Pons (tissue), 1 donor: ENCODE measurements at places on chromosomes 7 and 10.

DNA sequence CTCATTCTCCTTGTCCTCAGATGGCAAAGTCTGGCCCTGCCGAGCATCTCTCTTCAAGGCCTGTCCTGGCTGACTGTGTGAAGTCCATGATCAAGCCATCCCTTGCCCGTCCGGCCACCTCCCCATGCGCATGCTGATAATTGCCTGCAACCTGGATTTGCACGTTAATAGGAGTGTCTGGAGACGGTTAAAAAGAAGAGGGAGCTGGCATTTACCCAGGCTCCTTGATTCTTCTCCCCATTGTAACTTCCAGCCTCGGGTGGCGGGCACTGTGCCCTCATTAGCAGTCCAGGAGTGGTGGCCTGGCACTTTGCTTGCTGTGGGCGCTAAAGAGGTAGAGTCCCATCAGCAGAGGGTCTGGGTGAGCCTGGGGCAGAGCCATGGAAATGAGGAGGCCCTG is 157.4 kb downstream of the C10orf105 start:
- DNase-seq, result no peak

DNA sequence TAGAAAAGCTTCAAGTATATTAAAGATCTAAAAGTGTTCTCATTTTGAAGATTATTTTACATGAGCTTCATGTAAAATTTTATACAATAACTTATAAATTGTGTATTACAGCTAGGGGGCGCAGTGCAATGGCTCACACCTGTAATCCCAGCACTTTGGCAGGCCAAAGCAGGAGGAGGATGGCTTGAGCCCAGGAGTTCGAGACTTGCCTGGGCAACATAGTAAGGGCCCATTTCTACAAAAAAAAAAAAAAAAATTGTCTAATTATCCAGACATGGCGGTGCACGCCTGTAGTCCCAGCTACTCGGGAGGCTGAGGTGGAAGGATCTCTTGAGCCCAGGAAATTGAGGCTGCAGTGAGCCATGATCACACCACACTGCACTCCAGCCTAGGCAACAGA is 16.6 kb downstream of the ACBD5 start:
- no peak for DNase-seq

- DNase-seq, result no peak
These were observed 1.7 kb downstream of the SHTN1 start for GRCh38 chr10:117003336-117003735.

DNA sequence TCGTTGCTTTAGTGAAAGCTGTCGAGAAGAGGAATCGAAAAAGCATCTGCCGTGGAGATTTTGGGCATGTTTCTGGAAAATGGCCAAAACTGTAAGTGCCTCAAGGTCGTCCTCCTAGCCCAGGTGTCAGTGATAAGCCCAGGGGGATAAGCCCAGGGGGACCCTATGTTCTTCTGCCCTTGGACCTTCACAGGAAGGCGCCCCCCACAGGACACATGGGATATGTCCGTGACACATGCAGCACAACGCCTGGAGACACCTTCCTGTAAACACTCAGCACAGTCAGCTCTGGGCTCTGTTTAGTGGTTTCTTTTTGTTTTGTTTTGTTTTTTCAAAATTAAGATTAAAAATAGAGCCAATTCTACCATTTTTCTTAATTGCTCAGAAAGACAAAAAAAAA is 272.7 kb downstream of the KLF6 start:
- DNase-seq, result no peak

DNA sequence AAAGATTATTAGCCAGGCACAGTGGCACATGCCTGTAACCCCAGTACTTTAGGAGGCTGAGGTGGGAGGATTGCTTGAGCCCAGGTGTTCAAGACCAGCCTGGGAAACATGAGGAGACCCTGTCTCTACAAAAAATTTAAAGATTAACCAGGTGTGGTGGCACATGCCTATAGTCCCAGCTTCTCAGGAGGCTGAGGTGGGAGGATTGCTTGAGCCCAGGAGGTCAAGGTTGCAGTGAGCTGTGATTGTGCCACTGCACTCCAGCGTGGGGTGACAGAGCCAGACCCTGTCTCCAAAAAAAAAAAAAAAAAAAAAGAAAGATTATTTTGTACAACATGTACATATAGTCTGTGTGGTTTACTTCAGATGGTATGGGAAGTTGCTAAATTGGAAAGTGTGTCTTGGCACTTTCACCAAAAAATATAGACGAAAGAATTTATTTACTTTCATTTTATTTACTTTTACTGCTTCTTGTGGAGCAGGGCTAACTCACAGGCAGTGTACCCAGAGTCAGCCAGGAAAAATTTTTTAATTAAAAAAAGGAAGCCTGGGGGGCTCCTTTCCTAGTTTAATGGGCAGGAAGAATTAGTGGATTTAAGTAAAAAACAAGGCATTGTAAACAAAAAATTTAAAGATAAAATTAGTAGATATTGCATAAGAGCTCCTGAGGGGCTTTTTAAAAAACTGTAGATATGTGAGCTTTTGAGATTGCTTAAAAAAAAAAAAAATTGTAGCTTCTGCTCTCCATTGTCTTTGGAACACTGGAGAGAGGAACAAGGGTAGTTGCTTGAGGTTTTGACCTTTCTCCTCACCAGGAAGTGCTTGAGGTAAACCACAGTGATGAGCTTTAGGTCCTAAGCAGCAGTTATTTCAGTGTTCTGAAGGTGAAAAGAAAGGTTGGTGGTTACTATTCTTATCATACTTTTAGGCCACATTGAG is 44.6 kb upstream of the VDAC2 start:
- DNase-seq, result no peak

GRCh38 chr7:142847353-142847752 is 7.5 kb upstream of the EPHB6 start:
- no peak for DNase-seq

DNA sequence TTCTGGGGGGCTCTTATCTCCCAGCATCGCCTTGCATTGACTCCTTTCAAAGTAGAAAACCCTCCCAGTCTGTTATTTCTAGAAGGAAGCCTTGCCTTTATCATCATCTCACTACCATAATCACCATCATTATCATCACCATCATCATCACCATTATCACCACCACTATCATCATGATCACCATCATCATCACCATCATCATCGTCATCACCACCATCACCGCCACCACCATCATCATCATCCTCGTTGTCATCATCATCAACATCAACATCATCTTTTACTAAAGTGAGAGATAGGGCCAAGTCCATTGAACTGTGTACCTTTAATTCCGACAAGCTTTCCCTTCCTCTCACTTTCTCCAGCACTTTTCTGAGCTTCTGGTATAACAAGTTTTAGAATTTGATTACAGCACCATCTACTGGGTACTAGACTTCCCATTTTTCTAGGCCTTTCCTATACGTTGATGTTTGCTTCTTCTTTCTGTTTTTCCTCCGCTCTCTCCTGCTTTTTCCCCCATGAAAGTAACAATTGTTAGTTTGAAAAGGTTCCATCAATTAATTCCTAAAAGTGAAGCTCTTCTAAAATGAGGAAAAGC is 226.4 kb downstream of the BUB3 start:
- peak; percentile 81 for DNase-seq

GRCh38 chr10:57692255-57692980 is 575.3 kb downstream of the IPMK start:
- no peak for DNase-seq

DNA sequence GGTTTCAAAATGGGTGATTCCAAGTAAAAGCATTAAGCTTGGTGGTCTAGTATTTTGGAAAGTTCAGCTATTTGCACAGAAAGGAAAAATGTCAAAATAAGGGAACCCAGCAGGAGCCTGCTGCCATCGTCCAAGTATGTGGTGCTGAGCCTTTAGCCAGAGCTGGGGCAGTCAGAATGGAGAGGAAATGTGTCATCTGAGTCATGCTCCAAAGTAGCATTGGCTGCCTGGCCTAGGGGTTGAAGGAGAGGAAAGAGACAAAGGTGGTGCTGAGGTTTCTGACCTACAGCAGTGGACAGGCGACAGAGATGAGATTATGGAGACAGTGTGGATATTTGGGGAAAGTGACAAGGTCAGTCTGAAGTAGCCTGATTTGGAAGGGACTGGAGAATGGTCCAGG is 103.9 kb downstream of the PLCE1 start:
- DNase-seq, result no peak

DNA sequence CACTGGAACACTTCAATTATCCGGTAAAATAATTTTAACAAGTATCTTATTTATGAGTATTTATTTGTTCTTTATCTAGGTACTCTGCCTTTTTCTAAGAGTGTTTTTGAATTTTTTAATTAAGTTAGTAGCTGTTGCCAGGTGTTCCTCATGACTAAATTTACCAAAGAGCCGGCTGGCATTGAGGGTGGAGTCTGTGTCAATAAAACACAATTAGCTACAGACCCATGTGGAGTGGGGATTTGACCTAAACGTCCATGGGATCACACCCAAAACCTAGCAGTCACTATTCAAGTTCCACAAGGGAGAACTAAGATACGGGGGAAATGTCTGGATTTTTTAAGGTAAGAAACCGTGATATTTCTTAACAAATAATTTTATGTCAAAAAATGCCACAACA is 9.8 kb downstream of the SLC16A12 start:
- no peak for DNase-seq

- peak; percentile 72 for DNase-seq
These were observed 1160.8 kb upstream of the LRRTM3 start for GRCh38 chr10:65765006-65765541.

DNA sequence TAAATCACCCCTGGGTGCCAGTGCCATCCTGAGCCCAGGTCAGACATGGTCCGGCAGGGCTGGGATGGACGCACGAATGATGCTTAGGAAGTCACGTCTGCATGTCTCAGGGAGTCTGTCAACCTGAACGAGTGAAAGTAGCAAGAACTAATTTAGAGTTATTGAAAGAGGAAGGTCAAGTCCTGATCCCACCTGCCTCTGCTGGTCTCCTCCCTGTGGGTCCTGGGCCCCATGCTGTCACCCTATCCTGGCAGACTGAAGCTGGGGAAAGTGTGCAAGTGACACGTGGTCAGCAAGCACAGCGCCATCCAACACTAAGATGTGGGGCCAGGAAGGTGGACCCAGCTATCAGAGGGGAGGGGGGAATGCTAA is 26.1 kb upstream of the GRID1 start:
- DNase-seq, result no peak

DNA sequence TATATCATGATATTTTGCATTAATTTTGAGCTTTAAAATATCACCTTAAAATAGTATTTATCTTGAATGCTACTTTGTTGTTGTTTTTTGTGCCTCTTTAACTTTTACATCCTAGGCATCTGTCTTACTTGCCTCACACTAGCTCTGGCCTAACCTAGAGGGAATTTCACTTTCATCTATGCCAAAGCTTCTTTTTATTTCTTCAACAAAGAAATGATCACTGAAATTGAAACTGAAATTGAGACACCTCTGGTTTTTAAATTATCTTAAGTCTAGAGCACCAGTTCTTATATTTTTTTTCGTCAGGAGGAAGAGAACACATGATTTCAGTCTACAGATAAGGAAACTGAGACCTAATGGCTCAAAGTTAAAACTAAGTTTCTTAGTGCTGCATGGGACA is 3.5 kb upstream of the SCIN start:
- no peak for DNase-seq

- no peak for DNase-seq
These were observed 8.6 kb upstream of the GATA3 start for GRCh38 chr10:8045726-8046494.
